ENCODE measurements at places on chromosomes 6 and 20.

DNA sequence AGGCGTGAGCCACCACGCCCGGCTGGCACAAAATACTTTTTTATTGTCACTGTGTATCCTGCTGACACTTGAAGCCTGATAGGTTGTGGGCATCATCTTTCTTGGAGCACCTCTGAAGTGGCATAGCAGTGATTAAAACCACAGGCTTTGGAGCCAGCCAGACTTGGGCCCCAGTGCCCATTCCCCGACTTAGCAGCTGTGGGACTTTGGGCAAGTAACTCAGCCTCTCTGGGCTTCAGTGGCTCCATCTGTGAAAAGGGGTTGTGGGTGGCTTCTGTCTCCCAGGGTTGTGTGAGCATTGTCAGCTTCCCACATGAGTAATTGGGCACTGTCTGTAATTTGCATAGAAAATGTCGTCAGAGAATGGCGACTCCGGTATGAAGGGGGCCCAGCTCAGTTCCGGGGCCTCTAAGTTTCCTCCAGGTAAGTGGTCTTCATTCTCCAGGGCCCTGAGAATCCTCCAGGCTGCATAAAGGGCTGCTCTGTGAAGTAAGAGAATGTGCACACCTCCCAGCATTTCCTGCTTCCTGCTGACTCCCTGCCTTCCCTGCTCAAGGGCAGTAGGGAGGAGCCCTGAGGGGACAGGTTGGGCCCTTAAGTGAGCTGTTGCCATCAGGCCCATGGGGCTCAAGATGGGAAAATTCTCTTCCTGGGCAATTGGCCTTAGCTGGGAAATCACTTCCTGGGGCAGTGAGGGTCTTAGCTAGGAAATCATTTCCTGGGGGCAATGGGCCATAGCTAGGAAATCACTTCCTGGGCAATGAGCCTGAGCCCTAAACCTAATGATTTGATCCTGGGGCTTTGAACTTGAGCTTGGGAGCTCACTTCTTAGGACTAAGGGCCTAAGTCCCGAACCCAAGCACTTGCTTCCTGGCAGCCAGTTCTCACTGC is 27.2 kb downstream of the ARHGAP40 start:
- no peak for DNase-seq

- no peak for DNase-seq
Observed at GRCh38 chr6:41575598-41575997, 29.4 kb downstream of the FOXP4 start.

DNA sequence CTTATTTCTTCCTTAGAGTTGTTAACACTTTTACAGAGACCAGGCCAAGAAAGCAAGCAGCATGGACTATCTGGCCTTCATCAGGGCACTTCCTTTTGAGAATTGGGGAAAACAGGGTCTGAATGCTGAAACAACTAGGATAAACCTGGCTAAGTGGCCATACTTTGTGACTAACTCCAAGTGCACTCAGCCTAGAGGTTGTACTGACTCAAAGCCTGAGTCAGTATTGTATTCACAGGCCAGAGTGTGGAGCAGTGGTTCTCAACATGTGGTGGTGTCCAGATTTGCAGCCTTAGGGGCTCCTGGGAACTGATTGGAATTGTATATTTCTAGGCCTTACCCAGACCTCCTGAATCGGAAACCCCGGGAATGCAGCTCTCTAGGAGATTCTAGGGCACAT is 20.1 kb downstream of the SEC23B start:
- no peak for DNase-seq

GRCh38 chr20:43985121-43985520 is 70.5 kb downstream of the TOX2 start:
- DNase-seq: no peak

DNA sequence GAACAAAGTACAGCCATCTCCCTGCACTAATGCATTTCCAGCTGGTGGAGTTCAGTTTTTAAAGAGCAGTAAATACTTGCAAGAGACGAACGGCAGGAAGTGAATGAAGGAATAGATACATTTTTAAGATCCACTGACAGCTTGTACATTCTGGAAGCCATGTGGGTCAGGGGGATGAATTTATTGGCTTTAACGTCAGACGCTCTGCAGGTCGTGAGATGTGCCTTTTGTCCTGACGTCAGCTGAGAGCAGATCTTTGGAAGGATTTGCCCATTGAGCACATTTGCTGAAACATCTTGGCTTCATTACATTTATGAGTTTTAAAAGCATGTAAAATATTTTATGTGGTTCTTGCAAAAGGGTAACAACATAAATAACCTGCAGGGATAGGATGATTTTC is 29.5 kb upstream of the SALL4 start:
- no peak for DNase-seq

- no peak for DNase-seq
Observed at GRCh38 chr20:51193066-51193772, 170.3 kb upstream of the KCNG1 start.

DNA sequence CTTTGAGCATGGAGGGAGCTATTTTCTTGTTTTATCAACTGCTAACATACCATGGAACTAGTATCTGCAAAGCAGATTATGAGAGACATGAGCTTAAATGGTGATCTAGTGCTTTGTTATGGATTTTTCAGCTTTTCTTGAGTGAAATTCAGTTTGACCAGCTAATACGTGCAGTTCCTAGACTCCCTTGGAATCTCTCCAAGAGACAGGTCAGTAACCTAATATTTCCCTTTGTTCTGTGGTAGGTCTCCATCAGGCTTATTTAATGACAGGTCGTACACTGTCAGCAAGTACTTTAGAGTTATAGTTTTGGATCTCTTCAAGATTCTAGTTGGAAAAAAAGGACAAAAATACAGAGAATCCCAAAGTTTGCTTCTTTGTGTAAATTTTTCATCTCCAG is 43.9 kb downstream of the HDAC2 start:
- no peak for DNase-seq

- DNase-seq: no peak
Observed at GRCh38 chr6:22056398-22056797, 240.4 kb downstream of the PRL start.

DNA sequence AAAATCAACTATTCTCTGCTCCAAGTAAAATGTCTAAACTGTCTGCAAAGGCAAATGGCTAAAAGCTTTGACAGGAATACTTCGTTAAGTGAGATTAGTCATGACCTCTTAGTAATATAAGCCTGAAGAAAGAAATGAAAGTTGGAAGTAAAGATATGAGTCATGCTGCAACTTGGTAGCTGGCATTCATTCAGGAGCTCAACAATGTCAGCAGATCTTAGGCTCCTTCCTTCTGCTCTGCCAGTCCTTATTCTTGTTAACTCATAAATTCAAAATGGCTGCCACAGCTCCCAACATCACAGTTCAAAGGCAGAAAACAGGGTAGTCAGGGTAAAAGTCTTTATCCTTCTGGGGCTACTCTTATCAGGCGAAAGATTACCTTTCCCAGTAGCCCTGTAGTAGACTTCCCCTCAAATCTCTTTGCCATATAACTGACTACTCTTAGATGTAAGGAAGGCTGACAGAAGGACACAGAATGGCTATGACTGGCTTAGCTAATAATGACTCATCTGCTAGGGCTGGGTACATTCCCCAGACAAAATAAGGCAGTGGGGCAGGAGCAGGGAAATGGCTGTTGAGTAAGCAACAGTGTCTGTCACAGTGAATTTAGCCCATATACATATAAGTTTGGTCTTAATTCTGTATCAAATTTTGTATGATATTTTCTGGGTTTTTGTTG is 24.4 kb upstream of the C6orf62 start:
- no peak for DNase-seq

- DNase-seq: no peak
Observed at GRCh38 chr20:54626126-54626525, 150.7 kb downstream of the DOK5 start.

GRCh38 chr20:44056010-44056698 is 130.8 kb downstream of the JPH2 start:
- peak; percentile 76 for DNase-seq

DNA sequence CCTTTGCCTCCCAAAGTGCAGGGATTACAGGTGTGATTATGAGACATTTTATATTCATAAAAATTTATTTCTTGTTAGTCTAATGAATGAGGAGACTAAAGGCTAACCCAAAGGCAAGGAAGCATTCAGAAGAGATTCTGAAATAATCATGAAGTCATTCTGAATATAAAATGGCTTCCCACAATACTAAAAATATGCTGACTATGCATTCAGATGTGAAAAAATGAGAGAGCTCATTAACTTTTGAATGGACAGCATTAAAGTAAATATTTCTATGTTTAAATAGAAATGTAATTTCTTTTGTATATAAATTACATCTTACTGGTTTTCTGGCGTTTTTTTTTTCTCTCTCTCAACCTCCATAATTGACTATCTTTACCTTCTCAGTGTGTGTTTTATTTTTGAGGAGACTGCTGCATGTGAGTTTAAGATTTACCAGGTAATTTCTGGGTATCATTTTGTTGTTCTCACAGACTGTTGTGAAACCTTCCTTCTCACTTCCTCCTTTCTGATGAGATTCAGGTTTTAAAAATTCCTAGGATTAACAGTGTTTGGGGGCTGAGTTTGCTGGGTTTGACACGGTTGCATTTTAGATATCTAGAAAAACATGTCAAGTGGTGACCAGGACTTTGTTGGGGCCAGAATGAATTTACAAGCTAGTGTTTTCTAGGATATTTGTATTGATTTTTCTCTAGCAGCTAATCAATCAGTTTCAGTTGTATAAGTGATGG is 316.6 kb downstream of the CDKAL1 start:
- DNase-seq: no peak

DNA sequence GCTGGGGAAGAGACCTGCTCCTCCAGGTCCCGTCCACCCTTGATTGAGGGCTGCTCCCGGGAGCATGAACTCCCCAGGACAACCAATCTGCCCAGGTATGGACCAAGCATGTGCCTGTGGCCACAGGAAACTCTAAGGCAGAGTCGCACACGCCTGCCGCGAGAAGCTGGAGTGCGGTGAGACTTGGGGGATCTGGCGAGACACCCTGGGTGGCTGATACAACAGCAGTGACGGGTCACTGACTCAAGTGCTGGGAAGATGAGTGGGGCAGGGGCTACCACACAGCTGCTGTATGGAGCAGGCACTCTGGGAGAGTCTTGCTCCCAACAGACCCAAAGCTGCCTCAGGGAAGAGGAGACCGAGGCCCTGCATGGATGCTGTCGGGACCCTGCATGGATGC is 40.1 kb downstream of the BFSP1 start:
- no peak for DNase-seq

DNA sequence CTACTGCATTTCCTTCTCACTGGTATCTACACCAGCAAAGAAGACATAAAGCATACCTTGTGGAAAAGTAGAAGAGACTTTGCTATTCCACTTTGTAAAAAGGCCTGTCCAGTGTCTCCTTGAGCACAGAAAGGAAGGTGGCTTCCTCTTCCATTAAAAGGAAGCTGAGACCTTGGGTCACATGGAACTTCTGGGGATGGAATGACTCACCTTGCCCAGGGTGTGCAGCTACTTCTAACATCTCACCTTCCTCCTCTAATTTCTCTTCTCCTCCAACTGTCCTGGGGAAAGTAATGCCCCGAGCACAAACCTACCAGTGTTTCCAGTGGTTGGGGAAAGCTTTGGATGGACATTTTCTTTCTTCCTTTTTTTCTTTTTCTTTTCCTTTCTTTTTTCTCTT is 848.8 kb upstream of the MAP3K7 start:
- no peak for DNase-seq

DNA sequence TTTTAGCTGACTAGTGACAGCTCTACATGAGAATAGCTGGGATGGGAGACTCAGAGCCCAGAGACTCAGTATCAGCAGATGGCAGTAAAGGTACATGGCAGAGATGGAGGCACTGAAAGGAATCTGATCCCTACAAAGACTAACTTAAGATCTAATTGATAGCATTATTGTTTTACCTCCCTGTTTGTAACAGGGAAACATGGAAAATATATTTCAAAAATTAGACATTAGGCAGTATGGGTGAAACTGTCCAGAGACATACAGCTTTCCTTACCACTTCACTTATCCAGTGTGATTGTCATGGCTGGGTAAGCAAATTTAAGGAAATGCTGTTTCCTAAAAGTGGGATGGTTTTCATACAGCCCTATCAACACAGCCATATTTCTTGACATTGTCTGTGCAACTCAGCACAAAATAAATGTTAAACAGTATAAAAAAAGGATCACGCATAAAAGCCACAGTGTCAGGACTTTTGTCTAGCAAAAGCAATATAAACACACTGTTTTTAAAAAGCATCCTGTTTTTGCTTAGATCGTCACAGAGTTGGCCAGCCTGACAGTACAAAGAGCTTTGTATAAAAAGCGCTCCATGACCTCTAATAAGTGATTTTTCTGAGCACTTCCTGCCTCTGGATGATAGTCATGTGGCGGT is 376.9 kb downstream of the PHF3 start:
- no peak for DNase-seq

DNA sequence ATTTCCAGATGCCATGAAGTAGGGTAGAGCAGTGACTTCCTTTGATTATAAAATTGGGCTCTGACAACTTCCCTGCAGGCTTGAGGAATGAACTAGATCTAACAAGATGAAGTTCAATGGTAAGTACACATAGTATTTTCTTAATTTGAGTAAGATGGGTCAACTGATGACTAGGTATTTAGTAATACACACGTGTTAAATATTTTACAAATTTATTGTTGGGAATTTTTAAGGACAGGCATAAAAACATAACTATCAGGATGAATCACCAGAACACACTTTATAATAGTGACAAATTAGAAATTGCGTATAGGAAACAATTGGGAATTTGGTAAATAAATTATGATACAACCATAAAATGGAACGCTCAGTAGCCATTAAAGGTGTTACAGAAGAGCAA is 762.4 kb upstream of the SLC35B3 start:
- no peak for DNase-seq

GRCh38 chr20:54559890-54560289 is 84.5 kb downstream of the DOK5 start:
- DNase-seq: no peak
